ENCODE measurements at places on chromosomes 13 and 19.

DNA sequence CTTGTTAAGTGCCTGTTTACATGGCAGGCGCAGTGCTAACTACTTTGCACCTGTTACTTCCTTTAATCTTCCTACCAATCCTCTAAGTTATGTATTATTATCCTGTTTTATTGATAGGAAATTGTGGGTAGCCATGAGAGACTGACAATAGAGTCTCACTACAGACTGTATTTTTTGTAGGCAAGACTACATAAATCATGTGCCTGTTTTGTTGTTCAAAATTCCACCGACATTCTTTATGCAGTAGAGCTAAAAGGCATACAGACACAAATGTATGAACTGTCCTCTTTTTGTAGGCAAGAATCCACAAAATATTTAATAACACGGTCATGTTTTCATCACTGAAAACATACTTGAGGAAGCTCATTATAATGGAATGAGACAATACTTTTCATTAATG, 205.5 kb downstream of the NALCN start:
- DNase-seq: no peak

- DNase-seq: no peak
Measured at GRCh38 chr13:95204231-95204765, 97.0 kb downstream of the ABCC4 start.

GRCh38 chr13:19622193-19622592, 11.3 kb upstream of the MPHOSPH8 start:
- DNase-seq: no peak

DNA sequence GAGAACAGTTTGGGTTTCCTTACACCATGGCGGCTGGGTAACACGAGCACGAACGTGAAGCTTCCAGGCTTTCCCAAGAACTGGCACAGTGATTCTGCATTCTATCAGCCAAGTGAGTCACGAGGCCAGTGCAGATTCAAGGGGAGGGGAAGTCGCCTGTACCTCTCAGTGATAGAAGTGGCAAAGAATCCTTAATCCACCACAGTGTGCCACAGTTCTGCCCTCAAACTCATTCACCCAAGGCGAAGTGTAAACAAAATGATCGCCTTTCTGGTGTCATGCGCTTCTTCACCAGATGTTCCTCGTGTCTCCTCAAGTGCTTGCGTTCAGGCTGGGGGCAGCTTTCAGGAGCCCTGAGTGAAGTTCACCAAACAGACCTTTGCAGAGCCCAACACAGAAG, 24.9 kb upstream of the AMER2 start:
- no peak for DNase-seq

- DNase-seq: no peak
Measured at GRCh38 chr13:79497064-79497463, 16.1 kb downstream of the NDFIP2 start.

- no peak for DNase-seq
Measured at GRCh38 chr13:27106144-27106543, 65.5 kb downstream of the USP12 start.

DNA sequence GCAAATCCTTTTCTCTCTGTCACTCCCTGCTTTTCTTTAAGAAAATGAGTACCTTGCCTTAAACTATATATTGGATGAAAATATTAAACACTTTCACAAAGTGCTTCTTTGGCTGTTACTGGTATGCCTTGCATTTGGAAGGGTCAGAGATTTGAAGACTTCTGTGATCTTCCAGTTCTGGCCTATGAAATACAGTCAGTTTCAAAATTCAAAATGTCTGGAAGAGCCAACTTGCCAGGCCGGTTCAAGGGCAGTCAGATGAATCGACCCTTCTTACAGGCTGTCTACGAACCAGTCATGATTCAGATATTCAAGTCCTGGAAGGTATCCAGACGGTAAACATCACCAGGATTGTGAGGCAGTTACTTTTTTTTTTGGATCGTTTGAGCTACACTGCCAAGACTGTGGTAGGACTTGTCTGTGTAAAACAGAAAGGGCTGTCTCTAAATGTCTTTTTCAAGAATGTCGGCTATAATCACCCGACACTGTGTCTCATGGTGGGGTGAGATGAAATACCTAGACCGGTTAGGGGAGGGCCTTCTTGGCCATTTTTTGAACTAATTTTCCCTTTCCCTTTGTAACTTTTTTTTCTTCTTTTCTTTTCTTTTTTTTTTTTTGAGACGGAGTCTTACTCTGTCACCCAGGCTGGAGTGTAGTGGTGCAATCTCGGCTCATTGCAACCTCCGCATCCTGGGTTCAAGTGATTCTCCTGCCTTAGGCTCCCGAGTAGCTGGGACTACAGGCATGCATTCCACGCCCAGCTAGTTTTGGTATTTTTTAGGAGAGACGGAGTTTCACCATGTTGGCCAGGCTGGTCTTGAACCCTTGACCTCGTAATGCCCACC, 11.2 kb downstream of the ACTN4 start:
- DNase-seq: no peak
